Heart left ventricle (tissue), 16 donors: ENCODE measurements at places on chromosomes 5 and 9. TPM values are rescaled to one million over a fixed set of nuclear protein-coding genes. Genes with fewer than 3 reads are reported as not detected.

DNA sequence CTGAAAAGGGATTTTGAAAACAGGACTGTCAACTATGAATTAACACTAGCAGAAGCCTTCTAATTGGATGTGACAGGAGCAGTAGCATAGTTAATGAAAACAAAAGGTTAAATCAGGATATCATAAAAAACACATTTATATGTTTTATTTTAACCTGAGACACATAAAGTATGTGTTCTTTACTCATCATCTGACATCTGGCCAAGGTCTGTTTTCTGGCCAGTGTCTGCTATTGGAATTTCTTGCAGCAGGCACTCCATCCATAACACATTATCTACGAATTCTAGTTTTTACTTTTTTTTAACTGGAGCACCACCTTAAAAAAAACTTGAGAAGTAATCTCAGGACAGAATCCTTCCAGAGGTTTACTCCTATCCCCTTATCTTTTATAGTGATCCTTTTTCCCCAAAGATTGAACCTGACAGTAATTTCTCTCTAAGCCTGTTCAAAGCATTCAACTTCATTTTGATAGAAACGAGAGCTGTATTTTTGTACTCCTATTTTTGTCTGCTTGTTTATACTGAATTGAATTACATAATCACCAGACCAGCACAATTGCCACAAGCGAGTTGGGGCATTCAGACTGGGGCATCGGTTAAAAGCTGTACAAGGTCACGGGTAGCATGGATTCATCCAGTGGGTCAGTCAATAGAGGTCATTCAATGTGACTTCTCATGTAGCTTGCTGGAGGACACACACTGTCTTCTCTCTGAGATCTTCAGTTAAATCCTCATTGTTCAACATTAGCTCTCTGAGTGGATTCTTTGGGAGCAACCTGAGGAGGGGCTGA is 205.6 kb upstream of the CLINT1 start:
- no peaks in the 10 kb centered on the region for H3K27me3 ChIP-seq
- H3K36me3 ChIP-seq, result no peaks in the 10 kb centered on the region
- H3K4me3 ChIP-seq, result no peak overlapping the region
- no peak overlapping the region for H3K27ac ChIP-seq
- DNase-seq, result no peak

Gene FOXD4L3
- not detected for total RNA-seq

- peak overlapping the region; percentile 10 for H3K27ac ChIP-seq
- H3K4me1 ChIP-seq, result peaks cover 34% of the 10 kb centered on the region
- no peak for DNase-seq
- no peaks in the 10 kb centered on the region for H3K36me3 ChIP-seq
- H3K27me3 ChIP-seq, result no peaks in the 10 kb centered on the region
- no peak overlapping the region for H3K4me3 ChIP-seq
These were observed 5.7 kb downstream of the NIPSNAP3B start for GRCh38 chr9:104769655-104770054.

DNA sequence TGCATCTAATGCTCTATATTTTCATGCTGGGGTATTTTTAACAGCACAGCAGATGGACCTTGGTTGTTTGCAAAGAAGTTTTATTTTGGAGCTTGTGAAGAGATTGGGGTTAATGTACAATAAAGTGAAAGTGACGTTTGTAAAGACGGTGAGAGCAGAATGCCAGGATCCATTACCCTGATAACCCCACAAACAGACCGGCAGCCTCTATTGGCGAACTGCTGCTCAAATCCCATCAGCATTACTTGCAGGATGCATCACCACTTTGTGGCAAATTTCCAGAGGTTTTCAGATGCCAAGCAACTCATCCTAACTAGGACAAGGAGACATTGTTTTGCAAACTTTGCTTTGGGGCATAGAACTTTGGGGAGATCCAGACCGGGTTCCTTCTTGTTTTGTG is 383.3 kb upstream of the ZNF462 start:
- DNase-seq, result no peak
- no peak overlapping the region for H3K27ac ChIP-seq
- no peaks in the 10 kb centered on the region for H3K27me3 ChIP-seq
- no peak overlapping the region for H3K4me3 ChIP-seq
- H3K4me1 ChIP-seq, result peaks cover 19% of the 10 kb centered on the region
- no peaks in the 10 kb centered on the region for H3K36me3 ChIP-seq

DNA sequence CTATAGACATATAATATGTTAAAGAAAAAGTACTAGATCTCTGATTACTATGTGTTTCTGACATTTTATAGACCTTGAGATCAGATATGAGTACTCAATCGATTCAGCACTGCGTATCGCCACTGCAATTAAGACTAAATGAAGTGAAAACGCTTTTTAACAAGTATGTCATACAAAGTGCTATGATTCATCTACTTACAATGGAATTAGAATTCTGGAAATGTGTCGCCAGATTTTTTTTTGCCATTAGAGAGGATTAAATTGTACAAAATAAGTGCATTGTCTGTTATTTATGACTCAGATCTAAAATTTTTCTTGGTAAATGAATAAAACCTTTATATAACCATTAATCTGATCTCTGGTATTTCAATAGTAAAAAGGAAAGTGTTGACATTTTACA is 20.0 kb upstream of the AGGF1 start:
- H3K36me3 ChIP-seq, result no peaks in the 10 kb centered on the region
- H3K27ac ChIP-seq, result no peak overlapping the region
- no peaks in the 10 kb centered on the region for H3K4me1 ChIP-seq
- no peak overlapping the region for H3K4me3 ChIP-seq
- H3K27me3 ChIP-seq, result no peaks in the 10 kb centered on the region

Gene NPR2
- total RNA-seq, result 19.5 TPM

- no peaks in the 10 kb centered on the region for H3K27me3 ChIP-seq
- no peaks in the 10 kb centered on the region for H3K36me3 ChIP-seq
- no peaks in the 10 kb centered on the region for H3K4me1 ChIP-seq
- no peak overlapping the region for H3K4me3 ChIP-seq
- DNase-seq, result no peak
These were observed 214.3 kb upstream of the GRIA1 start for GRCh38 chr5:153276151-153276550.

GRCh38 chr5:173832386-173832785 is 55.8 kb upstream of the CPEB4 start:
- no peaks in the 10 kb centered on the region for H3K36me3 ChIP-seq
- no peak for DNase-seq
- H3K4me3 ChIP-seq, result no peak overlapping the region
- no peaks in the 10 kb centered on the region for H3K27me3 ChIP-seq
- no peaks in the 10 kb centered on the region for H3K4me1 ChIP-seq
- H3K27ac ChIP-seq, result no peak overlapping the region

- no peaks in the 10 kb centered on the region for H3K27me3 ChIP-seq
- H3K27ac ChIP-seq, result no peak overlapping the region
- DNase-seq, result no peak
- H3K4me1 ChIP-seq, result no peaks in the 10 kb centered on the region
- no peak overlapping the region for H3K4me3 ChIP-seq
These were observed 61.0 kb downstream of the CTSL start for GRCh38 chr9:87786876-87787275.

DNA sequence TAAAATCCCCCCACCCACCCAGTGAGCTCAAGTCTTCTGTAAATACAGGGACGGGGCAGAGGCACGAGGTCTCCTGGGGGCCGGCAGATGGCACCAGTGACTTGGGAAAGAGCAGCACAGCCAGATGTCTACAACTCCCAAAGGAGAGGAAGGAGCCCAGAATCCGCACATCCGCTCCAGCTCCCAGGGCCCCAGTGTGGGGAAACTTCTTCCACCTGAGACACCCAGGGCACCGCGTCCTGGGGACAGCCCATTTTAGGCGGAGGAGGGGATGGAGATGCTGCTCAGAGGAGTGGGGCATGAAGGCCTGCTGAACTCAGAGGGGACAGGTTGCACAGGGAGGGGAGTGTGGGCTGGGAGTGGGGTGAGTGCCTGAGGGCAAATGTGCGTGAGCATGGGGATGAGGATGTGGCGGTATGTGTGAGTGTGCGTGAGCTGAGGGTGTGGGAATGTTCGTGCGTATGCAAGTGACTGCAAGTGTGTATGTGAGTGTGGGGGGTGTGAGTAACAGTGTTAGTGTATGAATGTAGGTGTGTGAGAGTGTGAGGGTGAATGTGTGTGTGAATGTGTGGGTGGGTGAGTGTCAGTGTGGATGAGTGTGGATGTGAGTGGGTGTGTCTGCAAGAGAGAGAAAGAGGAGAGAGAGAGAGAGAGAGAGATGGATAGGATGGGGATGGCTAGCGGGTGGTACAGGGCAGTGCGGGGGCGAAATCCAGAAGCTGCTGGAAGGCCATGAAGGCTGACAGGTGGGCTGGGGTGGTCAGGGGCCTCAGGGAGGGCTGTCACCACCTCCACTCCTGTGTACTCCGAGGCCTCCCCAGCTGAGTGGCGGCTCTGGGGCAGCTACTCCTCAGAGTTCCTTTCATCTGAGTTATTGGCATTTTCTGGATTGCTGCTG is 63.5 kb downstream of the DUSP1 start:
- H3K27me3 ChIP-seq, result no peaks in the 10 kb centered on the region
- H3K4me3 ChIP-seq, result no peak overlapping the region
- no peaks in the 10 kb centered on the region for H3K4me1 ChIP-seq
- no peak for DNase-seq
- H3K36me3 ChIP-seq, result no peaks in the 10 kb centered on the region

DNA sequence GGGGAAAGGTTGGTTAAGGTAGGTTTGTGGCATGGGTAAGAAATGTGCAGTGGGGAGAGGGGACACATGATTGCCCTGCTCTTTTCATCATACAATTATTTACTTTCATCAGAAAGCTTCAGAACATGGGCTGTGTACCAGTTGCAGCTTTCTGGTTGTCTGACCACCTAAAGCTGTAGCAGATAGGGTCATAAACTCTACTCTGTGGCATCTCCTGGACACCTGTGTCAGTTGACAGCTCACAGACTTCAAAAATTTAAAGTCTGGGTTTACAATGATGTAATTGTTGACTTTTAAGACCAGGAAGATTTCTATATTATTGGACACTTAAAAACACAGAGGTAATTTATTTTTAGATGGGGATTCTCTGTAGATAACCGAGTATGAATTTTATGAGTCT is 222.7 kb upstream of the PRR16 start:
- no peak overlapping the region for H3K27ac ChIP-seq
- no peak overlapping the region for H3K4me3 ChIP-seq
- H3K36me3 ChIP-seq, result no peaks in the 10 kb centered on the region
- no peak for DNase-seq

GRCh38 chr5:173765029-173765644 is 123.0 kb upstream of the CPEB4 start:
- no peak for DNase-seq
- peaks cover 34% of the 10 kb centered on the region for H3K4me1 ChIP-seq
- no peaks in the 10 kb centered on the region for H3K36me3 ChIP-seq
- no peak overlapping the region for H3K4me3 ChIP-seq
- H3K27ac ChIP-seq, result peak overlapping the region; percentile 69

Gene LHFPL2
- total RNA-seq, result 11.0 TPM

Gene CSF1R
- total RNA-seq, result 88.4 TPM
